ENCODE measurements at places on chromosomes 1 and 21. TPM values are rescaled to one million over a fixed set of nuclear protein-coding genes. Genes with fewer than 3 reads are reported as not detected.

DNA sequence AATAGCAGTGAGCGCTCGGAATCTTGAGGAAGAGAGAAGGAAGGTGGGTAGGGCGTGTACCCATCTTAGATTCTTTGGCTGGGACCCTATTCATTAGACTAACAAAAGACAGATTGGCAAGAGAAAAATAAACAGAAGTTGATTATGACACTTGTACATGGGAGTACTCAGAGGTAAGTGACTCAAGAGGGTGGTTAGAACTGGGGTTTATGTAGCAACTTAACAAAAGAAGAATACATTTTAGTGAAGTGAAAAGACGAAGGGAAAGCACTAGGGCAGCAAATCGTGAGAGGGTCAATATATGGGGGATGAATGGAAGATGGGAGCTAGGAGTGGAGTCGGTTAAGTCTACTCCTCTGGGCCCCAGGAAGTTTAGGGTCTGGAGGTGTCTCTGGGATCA lies 25.8 kb upstream of the RCC2 start:
- no peaks in the 10 kb centered on the region for H3K36me3 ChIP-seq
- H3K4me1 ChIP-seq: no peaks in the 10 kb centered on the region
- no peak overlapping the region for H3K27ac ChIP-seq
- no peak overlapping the region for H3K4me3 ChIP-seq
- no peak for DNase-seq

The RER1 gene
- total RNA-seq: 58.3 TPM

The TRIM17 gene
- 9.5 TPM for total RNA-seq

The RPE65 gene
- total RNA-seq: 0.15 TPM

GRCh38 chr21:8989721-8990325 lies 1531.6 kb upstream of the TPTE start:
- no peaks in the 10 kb centered on the region for H3K36me3 ChIP-seq
- peaks cover 17% of the 10 kb centered on the region for H3K27me3 ChIP-seq
- no peak for DNase-seq
- H3K4me3 ChIP-seq: no peak overlapping the region

The ITLN1 gene
- 0.96 TPM for total RNA-seq

The SPRR2E gene
- not detected for total RNA-seq

- H3K36me3 ChIP-seq: no peaks in the 10 kb centered on the region
- H3K4me3 ChIP-seq: no peak overlapping the region
- no peaks in the 10 kb centered on the region for H3K27me3 ChIP-seq
- no peaks in the 10 kb centered on the region for H3K4me1 ChIP-seq
Measured at GRCh38 chr1:193142409-193142808, 20.6 kb downstream of the CDC73 start.

GRCh38 chr1:44714944-44715571 lies 15.9 kb downstream of the RNU5D-1 start:
- H3K4me3 ChIP-seq: no peak overlapping the region
- H3K36me3 ChIP-seq: no peaks in the 10 kb centered on the region
- no peak for DNase-seq
- H3K4me1 ChIP-seq: no peaks in the 10 kb centered on the region
- H3K27ac ChIP-seq: no peak overlapping the region

- H3K4me1 ChIP-seq: no peaks in the 10 kb centered on the region
- H3K27me3 ChIP-seq: no peaks in the 10 kb centered on the region
- DNase-seq: no peak
Measured at GRCh38 chr21:34336756-34337391, 26.9 kb upstream of the KCNE2 start.

- H3K36me3 ChIP-seq: no peaks in the 10 kb centered on the region
- no peaks in the 10 kb centered on the region for H3K4me1 ChIP-seq
- no peak for DNase-seq
- H3K4me3 ChIP-seq: no peak overlapping the region
Measured at GRCh38 chr21:31473685-31474345, 129.8 kb upstream of the TIAM1 start.

GRCh38 chr21:42279341-42279871 lies 35.8 kb downstream of the TFF3 start:
- no peaks in the 10 kb centered on the region for H3K36me3 ChIP-seq
- no peak overlapping the region for H3K4me3 ChIP-seq
- no peaks in the 10 kb centered on the region for H3K27me3 ChIP-seq
- no peak overlapping the region for H3K27ac ChIP-seq
- DNase-seq: no peak

The FCRL1 gene
- total RNA-seq: 0.32 TPM

DNA sequence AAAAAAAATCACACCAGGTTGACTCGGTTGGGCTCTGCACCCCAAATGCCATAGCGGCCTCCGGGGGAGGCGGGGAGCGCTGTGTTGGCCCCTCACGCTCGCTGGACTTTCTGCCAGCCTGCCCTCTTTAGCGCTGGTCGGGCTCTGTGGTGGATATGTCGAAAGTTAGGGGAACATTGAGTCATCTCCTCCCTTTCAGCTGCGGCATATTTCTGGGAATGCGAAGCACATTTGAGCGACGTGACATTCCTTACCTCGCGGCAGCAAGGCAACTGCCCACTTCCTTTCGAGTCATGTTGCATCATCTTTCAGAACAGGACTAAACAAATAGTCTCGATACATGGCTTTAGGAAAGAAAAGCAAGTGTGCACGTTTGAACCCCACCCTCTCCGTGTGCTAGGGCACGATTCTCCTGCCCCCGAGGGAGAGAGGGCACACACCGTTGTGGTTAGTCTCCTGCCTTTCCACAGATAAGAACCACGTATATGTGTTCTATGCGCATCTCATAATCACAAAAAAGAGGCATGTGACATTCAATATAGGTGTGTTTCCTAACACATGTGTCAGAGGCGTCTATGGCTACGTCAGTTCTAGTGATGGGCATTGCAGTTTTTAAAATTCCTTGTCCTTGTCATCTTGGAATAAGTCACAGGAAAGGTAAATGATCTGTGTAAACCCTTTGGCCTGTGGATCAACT lies 105.9 kb upstream of the SLC45A1 start:
- H3K27ac ChIP-seq: peak overlapping the region; percentile 86
- peak; percentile 82 for DNase-seq

The IGSF21 gene
- total RNA-seq: 9.5 TPM

DNA sequence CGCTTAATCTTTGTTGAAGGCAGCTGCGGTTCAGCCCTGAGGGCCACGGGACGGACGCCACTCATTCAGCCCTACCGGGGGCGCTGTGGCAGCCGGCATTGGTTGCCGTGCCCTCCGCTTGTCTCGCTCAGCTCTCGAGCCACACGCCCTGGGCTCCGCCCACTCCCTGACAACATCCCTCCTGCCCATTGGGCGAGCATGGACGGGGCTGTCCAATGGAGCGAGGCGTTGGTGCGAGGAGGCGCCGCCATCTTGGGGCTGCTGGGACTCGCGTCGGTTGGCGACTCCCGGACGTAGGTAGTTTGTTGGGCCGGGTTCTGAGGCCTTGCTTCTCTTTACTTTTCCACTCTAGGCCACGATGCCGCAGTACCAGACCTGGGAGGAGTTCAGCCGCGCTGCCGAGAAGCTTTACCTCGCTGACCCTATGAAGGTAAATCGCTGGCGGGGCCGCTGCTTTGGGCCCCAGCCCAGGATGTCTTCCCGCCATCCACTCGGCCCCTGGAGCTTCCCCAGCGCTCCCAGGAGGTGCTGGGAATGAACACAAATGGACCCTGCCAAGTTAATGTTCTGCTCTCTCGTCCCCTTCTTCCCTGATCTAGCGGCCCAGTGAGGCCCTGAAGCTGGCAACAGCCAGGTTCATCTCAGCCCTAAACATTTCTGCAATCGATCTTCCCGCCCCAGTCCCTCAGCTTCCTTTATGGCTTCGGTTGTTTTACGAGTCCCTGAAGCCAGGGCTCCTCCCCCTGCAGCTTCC lies at the start of gene SRP9:
SRP9 (plus strand) TSS at position 244 of the 754 bp plus-strand sequence; CDS start at position 359, 115 bp downstream.
- H3K4me3 ChIP-seq: peak within 1 kb of the TSS; percentile 84
- DNase-seq: peak; percentile 99
- no peaks in the 10 kb centered on the region for H3K27me3 ChIP-seq
- H3K4me1 ChIP-seq: peaks cover 18% of the 10 kb centered on the region

The ANP32E gene
- total RNA-seq: 21.6 TPM

The KIRREL1 gene
- total RNA-seq: 26.1 TPM

DNA sequence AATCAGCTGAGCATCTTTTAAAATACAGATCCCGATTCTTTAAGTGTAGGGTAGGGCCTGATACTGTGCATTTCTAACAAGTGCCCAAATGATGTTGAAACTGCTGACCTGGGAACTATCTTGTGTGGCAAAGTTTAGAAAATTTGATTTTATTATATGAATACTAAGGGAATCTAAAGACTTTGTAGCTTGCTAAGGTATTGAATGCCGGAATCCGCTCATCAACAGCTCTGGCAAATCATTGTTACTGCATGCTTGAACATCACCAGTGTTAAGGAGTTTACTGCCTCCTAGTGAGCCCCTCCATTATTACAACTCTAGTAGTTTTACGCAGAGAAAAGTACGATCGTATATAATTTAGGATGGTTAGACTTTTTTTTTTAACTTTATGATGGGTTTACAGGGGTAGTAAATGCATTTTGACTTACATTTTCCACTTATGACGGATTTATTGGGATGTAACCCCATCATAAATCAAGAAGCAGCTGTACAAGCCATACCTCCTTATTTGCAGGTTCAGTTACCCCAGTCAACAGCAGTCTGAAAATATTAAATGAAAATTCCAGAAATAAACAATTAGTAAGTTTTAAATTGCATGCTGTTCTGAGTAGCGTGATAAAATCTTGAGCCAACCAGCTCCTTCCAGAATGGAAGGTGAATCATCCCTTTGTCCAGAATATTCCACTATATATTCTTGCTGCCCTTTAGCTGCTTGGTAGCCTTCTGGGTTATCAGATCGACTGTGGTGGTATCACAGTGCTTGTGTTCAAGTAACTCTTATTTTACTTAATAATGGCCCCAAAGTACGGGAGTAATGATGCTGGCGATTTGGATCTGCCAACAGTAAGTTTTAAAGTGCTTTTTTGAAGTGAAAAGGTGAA lies 892 bp downstream of the TYW3 start:
- H3K4me1 ChIP-seq: no peaks in the 10 kb centered on the region
- no peaks in the 10 kb centered on the region for H3K27me3 ChIP-seq
- H3K27ac ChIP-seq: peak overlapping the region; percentile 93
- peaks cover 3% of the 10 kb centered on the region for H3K36me3 ChIP-seq
- H3K4me3 ChIP-seq: peak overlapping the region; percentile 93
- DNase-seq: no peak

GRCh38 chr1:240613356-240614142 lies 1.6 kb upstream of the GREM2 start:
- no peak overlapping the region for H3K4me3 ChIP-seq
- no peak for DNase-seq
- H3K36me3 ChIP-seq: no peaks in the 10 kb centered on the region
- no peaks in the 10 kb centered on the region for H3K27me3 ChIP-seq
- H3K27ac ChIP-seq: no peak overlapping the region
- no peaks in the 10 kb centered on the region for H3K4me1 ChIP-seq

DNA sequence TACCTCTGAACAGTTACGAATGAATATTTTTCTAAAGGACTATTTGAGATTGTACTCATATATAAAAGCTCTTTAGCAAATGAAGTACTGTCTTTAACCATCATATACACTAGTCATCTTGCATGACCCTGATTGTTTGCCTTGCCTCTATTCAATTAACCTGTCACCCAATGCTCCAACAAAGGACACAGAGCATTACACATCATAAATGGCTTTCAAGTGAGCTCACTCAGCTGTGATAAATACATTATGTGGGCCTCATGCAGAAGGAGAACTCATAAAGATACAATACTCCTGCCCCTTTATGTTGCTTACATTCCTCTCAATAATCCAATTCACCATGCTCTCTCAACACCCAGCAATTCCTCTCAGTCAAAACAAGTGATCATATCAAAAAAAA lies 993.0 kb upstream of the PRMT6 start:
- H3K4me1 ChIP-seq: no peaks in the 10 kb centered on the region
- H3K36me3 ChIP-seq: no peaks in the 10 kb centered on the region
- H3K27me3 ChIP-seq: no peaks in the 10 kb centered on the region
- DNase-seq: no peak
- no peak overlapping the region for H3K4me3 ChIP-seq

DNA sequence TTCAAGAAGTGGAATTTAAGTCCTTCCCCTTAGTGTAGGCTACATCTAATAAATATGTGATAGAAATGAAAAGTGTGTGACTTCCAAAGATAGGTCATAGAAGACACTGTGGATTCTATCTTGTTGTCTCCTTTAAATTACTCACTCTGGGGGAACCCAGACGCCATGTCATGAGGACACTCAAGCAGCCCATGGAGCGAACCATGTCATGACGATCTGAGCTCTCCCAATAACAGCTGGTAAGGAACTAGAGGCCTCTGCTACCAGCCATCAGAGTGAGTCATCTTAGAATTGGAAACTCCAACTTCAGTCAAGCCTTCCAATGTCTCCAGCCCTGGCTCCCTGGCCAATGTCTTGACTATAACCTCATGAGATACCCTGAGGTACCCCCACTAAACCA lies 6.3 kb downstream of the COA7 start:
- no peak overlapping the region for H3K27ac ChIP-seq
- DNase-seq: no peak
- H3K36me3 ChIP-seq: no peaks in the 10 kb centered on the region

The OR2L2 gene
- 0.66 TPM for total RNA-seq

The GBP7 gene
- total RNA-seq: not detected

The COL24A1 gene
- 0.48 TPM for total RNA-seq

DNA sequence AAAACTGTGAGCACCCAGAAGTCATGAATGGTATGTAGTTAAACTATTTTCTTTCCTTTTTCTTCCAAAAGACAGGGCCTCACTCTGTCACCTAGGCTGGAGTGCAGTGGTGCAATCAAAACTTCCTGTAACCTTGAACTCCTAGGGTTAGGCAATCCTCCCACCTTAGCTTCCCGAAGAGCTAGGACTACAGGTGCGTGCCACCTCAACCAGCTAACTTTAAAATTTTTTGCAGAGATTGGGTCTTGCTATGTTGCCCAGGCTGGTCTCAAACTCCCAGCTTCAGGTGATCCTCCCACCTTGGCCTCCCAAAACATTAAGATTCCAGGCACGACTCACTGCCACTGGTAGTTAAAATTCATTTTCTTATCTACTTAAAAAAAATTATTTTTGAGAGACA lies 62.5 kb downstream of the GATAD2B start:
- H3K36me3 ChIP-seq: no peaks in the 10 kb centered on the region
- no peaks in the 10 kb centered on the region for H3K4me1 ChIP-seq
- H3K27ac ChIP-seq: no peak overlapping the region
- no peak for DNase-seq
- H3K4me3 ChIP-seq: no peak overlapping the region

The MSH4 gene
- 0.88 TPM for total RNA-seq

- no peak overlapping the region for H3K4me3 ChIP-seq
- H3K4me1 ChIP-seq: no peaks in the 10 kb centered on the region
- no peak overlapping the region for H3K27ac ChIP-seq
- H3K36me3 ChIP-seq: no peaks in the 10 kb centered on the region
- no peak for DNase-seq
Measured at GRCh38 chr1:185578293-185578692, 155.9 kb upstream of the HMCN1 start.

GRCh38 chr1:232038706-232039677 lies 412.4 kb downstream of the DISC1 start:
- H3K4me1 ChIP-seq: no peaks in the 10 kb centered on the region
- no peak for DNase-seq
- H3K36me3 ChIP-seq: no peaks in the 10 kb centered on the region
- no peak overlapping the region for H3K4me3 ChIP-seq
- H3K27me3 ChIP-seq: no peaks in the 10 kb centered on the region

- no peaks in the 10 kb centered on the region for H3K36me3 ChIP-seq
- H3K27me3 ChIP-seq: peaks cover 11% of the 10 kb centered on the region
- no peak for DNase-seq
Measured at GRCh38 chr1:18800258-18800657, 59.2 kb downstream of the TAS1R2 start.

GRCh38 chr1:109761227-109762038 lies 2.3 kb downstream of the EPS8L3 start:
- no peaks in the 10 kb centered on the region for H3K36me3 ChIP-seq
- no peak overlapping the region for H3K4me3 ChIP-seq
- DNase-seq: no peak
- no peak overlapping the region for H3K27ac ChIP-seq
